ENCODE measurements at places on chromosomes 11 and 22. TPM values are rescaled to one million over a fixed set of nuclear protein-coding genes. Genes with fewer than 3 reads are reported as not detected.

DNA sequence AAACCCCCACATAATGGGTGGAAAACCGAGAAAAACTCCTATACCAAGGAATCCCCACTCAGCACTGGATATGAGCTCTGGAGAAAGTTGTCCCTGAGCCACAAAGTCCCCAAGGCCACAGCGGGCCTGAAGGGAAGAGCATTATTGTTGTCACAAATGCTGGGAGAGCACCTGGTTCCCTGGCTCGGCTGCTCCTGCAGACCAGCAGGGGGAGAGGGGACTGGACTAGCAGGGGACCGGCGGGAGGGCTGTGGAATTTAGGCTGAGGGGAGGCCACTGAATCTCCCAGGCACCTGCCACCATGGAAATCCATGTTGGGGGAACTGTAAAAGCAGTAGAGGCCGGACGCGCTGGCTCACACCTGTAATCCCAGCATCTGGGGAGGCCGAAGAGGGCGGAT lies 7.0 kb downstream of the PC start:
- no peak for DNase-seq

DNA sequence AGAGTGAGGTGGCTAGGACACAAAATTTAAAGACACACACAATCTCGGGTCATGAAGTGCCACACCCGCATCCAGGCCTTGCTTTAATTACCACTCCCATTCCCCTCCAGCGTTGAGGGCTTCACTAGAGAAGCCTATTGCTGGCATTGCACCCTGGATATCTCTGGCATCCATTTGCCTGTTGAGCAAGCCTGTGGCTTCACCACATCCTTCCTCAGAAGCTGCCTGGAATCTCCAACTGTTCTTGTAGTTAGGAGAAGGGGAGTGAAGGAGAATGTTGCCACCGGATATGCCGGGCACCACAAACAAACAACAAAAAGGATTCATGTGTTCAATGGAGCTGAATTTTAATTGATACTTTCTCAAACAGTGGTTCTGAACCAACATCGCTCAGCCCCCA lies 34.4 kb upstream of the RCN1 start:
- peak; percentile 39 for DNase-seq

Gene PAX6
- polyA plus RNA-seq: 0.61 TPM

DNA sequence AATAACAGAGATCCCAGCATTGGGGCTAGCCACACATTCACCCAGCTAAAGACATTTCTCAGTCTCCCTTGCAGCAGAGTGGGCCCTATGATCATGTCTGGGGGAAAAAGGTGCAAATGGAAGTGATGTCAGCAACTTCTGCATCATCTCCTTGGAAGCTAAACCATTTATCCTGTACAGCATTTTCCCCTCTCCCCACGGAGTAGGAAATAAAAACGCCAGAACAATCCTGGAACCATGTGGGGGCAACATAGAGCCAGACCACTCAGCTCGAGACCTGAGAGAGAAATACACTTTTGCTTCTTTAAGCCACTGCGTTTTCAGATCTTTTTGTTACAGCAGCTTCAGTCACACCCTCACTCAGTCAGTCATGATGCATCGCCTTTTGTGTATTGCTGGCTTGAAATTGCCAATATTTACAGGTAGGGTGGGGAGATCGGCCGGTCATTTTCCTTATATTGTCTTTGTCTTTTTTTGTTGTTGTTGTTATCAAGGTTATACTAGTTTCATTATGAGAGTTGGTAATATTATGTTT lies 9.1 kb upstream of the RAC2 start:
- no peak for DNase-seq

- no peak for DNase-seq
These were observed 740 bp upstream of the TRMT2A start for GRCh38 chr22:20117633-20118299.

- DNase-seq: no peak
These were observed 170.8 kb downstream of the TBC1D22A start for GRCh38 chr22:46933040-46933930.

- DNase-seq: no peak
These were observed 16.0 kb downstream of the RBM7 start for GRCh38 chr11:114416441-114416961.

GRCh38 chr11:12871241-12871640 lies 137.9 kb upstream of the RASSF10 start:
- no peak for DNase-seq

GRCh38 chr22:45335854-45336522 lies 26.3 kb downstream of the FAM118A start:
- no peak for DNase-seq

GRCh38 chr11:116690611-116691010 lies 82.2 kb downstream of the BUD13 start:
- no peak for DNase-seq

DNA sequence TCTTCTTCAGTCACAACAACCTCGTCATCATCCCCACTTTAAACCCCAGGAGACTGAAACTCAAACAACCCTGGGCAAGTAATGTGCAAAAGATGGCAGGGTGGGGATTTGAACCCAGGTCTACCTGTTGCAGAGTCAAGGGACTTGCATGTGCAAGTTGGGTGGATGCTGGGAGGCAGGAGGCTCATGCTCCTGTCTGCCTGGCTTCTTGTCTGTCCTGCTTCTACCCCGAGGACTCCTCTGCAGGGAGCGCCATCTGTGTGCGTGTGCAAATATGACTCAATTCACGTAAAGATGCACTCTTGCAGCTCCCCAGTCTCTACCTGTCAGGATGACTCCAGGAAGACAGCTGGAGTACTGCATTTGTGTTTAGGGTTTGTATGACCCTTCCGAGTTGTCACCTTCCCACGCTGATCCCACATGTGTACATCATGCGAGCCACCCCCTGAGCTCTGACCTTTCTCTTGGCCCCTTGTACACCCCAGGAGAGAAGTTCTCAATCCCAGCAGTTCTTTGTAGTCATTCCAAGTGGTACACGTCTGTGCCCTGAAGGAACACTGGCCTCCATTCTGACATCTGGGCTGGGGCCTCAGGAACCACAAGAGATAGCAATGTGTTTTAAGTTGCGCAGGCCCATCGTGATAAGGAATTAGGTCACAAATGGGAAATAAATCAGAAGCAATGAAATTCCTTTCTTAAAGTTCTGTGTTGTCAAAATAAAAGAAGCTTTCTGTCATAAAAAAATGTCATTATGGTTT lies 95.7 kb downstream of the CWC15 start:
- no peak for DNase-seq

Gene TCN2
- 12.5 TPM for polyA plus RNA-seq

DNA sequence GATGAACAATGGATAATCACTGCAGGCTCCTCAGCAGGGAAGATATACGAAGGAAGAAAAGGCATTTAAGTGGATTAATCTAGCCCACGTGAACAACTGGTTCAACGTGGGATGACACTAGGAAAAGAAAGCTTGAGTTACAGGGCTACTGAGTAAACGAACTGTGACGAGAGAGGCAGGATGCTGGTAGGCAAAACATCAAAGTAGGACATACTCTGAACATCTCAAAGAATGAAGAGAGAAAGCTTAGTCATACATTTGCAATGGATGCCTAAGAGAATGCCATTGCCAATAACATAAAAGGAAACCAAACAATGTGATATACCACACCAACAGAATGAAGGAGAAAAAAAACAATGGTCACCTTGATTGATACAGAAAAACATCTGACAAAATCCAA lies 12.9 kb downstream of the USP28 start:
- DNase-seq: no peak

DNA sequence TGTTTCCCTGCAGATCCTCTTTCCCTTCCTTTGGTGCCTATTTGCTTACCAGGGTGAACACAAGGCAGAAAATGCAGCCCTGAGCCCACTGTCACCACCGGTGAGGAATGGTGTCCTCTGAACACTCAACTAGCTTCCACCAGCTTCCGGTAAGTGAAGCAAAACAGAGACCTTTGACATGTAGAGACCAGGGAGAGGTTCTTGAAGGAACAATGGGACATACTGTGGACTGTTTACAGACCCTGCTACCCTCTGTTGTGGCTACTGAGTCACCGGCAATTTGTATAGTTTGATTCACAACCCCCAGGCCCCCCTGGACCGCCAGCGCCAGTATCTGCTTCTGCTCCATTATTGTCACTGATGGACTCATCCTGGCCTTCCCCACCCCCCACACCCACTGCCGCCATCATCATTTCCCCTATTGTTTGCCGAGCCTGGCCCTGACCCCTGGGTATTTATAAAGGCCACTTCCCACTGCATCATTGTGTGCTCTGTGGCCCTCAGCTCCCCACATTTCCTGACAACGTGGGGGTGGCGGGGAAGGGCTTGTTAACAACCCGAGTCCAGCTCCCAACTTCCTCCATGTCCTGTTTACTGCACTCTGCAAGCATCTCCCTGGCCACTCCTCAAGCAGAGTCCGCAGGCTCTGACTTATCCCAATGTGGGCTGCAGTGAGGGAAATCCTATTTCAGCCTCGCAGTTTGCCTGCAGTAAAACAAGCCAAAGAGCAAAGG lies 252.9 kb downstream of the ETS1 start:
- no peak for DNase-seq

DNA sequence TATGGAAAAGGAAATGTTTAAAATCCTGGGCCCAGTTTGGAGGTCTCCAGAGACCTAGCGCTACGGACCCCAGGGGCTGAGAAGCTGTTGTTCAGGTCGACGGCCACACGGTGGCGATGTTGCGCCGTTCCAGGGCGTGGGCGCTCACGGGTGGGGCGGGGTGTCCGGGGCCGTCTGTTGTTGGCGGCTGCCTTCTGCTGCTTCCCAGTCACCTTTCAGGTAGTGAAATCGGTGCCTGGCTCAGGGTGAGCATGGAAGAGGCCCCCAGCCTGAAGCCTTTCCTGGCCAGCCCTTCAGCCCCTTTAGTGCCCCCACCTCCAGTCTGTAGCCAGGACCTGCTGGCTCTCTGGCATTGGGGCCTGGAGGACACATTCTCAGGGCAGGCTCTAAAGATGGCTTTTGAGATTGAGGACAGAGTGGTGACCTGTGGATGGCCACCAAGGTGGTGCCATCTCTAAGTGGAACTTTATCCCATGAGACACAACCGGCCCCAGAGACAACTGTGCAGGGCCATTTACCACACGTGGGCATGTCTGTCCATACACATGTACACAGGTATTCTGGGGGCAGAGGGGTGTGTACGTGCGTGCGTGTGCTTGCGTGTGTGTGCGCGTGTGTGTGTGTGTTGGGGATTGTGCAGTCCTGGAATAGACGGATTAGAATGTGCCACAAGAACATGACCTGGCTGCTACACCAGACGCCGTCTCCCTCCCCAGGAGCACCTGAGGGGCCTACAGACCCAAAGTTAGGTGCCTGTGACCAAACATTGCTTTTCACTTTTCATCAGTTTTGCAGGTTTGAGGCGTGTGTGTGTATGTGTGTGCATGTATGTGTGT lies 53.8 kb downstream of the ST14 start:
- peak; percentile 74 for DNase-seq

DNA sequence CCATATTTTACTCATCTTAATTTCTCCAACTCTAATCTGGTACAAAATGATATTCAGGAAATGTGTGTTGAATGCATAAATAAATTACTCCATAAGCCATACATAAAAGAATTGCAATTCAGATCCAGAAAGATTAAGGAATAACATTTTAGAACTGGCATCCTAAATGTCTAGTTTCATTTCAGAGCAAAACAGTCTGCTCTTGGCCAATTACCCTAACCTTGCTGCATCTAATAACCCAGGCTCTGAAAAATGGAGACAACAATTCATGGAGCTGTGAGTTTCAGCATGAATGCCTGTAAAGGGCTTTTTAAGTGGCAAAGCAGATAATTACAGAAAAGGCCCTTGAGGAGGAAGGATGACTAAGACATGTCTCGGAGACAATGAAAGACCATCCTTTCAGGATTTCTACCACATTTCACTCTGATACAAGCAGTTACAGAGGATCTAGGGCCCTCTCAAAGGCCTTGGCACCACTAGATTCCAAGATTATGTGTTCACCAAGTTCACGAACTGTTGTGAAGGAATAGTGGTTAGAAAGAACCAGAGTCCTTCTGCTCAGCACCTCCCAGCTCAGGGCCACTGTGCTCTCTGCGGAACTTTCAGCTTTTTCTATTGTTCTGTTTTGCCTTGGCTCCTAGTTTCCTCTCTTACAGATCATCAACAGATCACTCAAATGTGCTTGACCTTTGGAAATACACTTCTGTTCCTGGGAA lies 157.6 kb upstream of the BLID start:
- DNase-seq: no peak

Gene BRSK2
- 1.3 TPM for polyA plus RNA-seq

DNA sequence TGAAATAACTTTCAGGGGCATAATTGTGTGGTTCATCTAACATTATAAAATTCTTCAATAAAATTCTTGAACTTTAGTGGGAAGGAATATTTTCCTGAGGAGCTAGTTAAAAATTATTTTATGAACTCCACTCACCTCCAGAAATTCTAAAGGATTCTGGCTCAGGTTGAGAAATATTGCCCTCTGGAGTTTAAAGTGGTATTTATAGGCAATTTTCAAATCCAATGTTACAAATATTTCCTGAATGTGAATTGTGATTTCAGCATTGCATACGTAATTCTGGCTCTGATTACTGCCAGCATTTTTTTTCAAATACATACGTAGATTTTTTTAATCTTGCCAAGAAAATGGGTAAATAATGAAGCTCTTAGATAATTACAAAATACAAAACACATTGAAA lies 598.2 kb upstream of the ANO3 start:
- DNase-seq: no peak

DNA sequence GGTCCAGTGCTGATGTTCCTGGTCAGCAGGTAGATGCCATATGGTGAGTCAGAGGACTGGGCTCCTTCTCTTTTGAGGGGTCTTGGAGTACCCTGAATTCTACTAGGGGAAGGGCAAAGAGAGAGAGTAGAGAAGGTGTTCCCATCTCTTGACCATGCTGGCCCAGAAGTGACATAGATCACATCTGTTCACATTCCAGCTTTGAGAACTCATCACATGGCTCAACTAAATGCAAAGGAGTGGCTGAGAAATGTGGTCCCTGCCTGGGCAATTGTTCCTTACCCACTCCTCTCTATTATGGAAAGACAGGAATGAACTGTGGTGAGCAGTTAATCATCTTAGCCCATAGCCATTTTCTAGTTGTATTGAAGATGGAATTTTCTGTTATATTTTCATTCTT lies 105.4 kb upstream of the TIMP3 start:
- no peak for DNase-seq

DNA sequence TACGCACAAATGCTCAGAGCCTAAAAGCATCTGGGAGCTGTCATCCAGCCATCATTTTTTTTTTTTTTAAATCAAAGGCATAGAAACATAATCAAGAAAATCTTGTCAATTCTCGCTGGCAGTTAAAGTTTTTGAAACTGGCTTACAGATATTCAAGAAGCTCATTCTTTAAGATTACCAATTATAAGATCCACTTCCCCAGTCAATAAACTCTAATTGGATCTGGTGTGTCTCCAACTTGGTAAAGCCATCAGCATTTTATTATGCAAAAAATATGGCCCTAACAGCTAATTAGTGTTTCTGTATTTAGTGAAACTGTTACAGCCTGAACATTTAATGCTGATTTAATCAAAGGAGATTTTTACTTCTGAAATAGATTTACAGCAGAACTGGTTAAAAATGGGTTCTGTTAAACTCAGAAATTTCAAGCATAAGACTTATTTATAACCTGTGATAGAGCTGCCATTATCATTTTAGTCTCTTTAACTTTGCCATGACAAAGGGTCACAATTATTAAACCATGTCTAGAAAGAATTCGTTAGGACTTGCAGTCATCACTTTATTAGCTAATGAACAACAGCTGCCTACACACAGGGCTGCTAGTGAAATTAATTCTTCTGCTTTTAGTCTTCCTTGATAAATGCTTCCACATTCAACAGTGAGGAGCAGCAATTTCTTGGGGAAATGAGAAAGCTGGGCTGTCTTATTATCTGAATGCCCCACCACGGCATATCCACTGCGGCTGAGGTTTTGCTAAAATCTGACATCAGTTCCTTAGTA lies 176.4 kb upstream of the PITPNB start:
- no peak for DNase-seq

Gene OR56A1
- polyA plus RNA-seq: not detected

Gene C22orf42
- not detected for polyA plus RNA-seq

Gene APOL5
- polyA plus RNA-seq: 1.6 TPM

GRCh38 chr22:35842954-35843353 lies 125.3 kb downstream of the APOL5 start:
- no peak for DNase-seq
